Fibroblast of skin of scalp (primary cell): ENCODE measurements at places on chromosomes 12 and 14.

DNA sequence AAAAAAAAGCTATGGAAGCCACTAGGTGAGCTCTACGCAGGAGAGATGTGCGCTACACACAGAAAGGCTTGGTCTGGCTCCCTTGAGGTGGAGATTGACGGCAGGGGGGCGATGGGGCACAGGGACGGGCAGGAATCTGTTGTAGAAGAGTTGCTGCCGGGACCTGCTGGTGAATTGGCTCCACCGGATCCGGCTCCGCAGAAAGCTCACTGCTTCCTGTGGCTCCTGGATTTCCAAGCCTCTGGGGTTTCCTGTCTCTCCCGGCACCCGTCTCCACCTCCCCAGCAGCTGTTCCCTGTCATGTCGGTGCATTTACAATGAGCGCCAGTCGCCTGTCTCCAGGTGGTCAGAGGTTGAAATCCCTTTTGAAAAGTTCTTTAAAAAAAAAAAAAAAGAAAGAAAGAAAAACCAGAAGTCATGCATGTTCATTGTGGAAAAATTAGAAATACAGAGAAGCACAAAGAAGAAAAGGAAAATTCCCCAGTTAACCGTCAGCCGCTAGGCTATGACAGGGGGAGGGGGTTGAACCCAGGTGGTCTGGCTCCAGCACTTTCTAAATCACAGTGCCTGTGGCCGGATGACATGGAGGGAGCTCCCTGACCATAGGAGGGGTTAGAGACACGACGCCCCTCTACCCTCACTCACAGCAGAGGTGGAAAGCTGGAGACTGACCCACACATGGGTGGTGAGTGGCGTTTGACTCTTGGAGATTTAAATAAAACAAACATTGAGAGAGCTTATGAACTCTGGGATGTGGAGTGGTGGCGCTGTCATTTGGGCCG lies 20.8 kb downstream of the FAM222A start:
- no peak for DNase-seq

- DNase-seq, result no peak
These were observed 1352.9 kb downstream of the TMEM121 start for GRCh38 chr14:106879241-106879640.

DNA sequence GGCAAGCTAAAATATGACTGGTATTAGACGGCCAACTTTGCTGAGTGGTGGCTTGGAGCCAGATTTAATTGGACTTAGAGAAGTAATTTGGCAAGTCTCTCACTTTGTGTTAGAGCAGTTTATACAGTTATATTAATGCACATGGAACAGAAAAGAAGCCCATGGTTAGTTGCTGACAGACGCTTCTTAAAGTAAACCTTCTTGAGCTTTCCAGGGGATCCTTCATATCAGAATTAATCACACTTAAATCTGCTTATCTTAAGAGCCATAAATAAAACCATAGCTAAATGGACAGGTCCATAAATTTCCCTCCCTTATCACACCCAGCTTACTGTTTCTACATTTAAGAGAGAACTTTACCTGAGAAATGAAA lies 9.6 kb downstream of the GSG1 start:
- DNase-seq, result no peak

DNA sequence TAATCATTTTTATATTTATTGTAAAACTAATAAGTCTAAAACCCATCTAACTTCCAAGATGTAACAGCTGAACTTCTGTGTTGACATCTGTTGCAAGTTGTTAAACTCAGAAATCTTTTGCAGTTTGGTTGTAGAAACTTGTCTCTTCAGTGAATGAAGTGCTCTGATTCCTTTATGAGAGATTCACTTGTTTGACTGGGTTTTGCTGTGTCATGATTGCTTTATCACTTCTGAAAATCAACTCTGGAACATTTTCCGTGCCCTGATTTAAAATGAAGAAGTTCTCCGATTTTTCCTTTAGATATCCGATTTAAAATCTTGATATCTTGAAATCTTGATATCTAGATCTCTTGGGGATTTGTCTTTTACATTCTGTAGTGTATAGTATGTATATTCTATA lies 65.1 kb downstream of the DIP2B start:
- no peak for DNase-seq

- DNase-seq, result no peak
These were observed 11.4 kb downstream of the PYGL start for GRCh38 chr14:50932592-50933495.

DNA sequence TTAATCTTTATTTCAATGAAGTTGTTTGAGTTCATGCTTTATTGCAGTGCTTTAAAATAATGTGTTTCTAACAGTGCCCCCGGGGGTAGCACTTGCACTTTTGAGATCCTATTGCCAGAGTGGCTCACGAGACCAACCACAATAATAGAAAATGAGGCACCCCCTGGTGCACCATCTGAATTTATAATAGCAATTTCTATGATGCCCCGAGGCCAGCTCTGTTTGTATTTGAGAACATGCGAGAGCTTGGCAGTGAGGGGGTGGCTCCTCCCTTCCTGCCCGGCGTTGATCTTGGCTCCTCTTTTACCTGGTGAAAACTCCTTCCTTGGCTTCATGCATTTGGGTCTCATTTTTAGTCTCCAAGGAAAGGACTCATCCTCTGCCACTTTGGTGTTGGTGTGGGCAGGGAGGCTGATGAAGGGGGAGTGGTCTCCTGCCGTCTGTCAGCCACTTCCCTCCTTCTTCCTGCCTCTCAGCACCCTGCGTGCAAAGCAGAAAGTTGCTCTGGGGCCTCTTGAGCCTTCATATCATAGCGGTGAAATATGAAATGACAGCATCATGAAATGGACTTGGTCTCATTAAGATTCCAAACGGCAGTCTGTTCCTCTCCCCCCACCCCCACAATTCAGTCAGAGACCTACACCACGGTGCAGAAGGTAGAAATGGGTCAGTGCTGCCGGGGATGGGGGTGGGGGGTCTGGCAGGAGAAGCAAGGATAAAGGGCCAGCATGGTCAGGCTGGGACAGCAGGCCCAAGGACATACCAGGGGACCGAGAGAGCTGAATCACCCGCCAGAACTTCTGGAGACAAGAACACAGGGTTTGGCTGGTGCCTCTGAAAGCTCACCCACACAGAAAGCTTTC lies 17.7 kb upstream of the NRXN3 start:
- DNase-seq, result no peak

- no peak for DNase-seq
These were observed 250.5 kb upstream of the FKBP4 start for GRCh38 chr12:2544230-2544629.

DNA sequence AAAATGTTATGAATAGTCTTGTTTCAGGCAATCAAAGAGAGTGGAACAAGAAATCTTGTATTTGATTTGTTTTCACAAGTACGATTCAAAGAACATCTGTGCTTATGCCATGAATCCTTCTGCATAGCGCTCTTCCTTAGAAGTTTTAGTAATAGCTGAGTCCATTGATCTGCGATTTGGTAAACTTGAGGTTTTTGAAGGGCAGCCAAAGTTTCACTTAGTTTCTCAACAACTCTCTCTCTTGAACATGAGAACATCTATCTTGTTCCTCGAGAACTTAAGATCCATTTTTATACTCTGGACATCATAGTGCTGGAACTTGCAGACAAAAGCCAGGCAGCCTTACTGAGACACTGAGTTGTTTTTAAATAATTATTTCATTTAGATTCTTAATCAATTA lies 96.2 kb upstream of the USP15 start:
- no peak for DNase-seq

DNA sequence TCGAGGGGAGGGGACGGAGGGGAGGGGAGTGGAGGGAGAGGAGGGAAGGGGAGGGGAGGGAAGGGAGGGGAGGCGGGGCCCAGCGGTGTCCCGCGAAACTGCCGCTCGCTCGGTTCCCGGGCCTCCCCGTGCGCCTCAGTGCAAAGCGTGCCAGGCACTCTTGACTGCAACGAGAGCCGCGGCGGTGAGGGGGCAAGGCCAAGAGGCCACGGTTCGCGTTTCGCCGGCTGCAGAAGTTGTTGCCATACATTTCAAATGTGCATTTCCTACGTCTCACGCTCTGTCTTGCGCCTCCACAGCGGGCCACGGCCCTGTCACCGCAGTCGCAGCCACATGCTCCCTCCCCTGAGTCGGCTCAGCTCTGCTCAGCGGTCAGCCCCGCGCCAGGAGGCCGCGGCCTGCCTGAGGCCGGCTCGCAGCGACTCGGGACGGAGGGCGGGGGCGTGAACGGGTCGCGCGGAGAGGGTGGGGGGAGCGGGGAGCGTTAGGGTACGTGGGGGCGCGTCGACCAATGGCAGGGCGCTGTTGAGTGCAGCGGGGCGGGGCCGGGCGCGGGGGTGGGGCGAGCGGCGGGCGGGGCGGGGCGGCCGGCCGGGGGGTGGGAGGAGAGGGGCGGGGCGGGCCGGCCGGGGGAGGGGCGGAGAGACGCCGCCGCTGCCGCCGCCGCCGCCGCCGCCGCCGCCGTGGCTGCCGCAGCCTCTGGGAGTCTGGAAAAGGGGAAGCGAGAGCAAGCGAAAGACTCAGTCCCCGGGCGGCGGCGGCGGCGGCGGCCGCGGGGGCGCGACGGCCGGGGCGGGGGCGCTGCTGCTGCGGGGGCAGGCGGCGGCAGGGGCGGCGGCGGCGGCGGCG lies at the start of gene PPP2R5C:
Gene PPP2R5C, plus strand, starts transcription at position 678 of the 849 bp plus-strand sequence. CDS start 185 bp downstream, outside the sequence.
- peak; percentile 90 for DNase-seq

DNA sequence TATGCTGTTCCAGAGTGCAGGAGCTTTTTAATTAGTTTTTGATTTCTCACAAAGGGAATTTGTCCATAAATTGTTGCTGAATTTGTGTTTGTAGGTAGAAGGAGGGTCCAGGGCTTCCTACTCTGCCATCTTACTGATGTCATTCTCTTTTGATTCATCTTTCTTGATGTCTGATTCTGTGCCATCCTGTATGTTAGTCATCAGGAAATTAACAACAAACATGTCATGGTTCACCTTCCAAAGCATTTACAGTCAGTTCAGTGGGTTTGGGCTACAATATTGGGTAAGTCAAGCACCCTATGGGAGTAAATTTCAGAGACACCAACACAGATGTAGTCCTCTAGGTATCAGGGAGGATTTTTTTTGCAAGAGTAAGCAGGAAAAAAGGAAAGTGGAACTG lies 135.2 kb upstream of the SLC38A2 start:
- no peak for DNase-seq

GRCh38 chr14:89422181-89422951 lies 5.3 kb upstream of the FOXN3 start:
- no peak for DNase-seq

- no peak for DNase-seq
These were observed 4.3 kb upstream of the PTGDR start for GRCh38 chr14:52263190-52263589.

DNA sequence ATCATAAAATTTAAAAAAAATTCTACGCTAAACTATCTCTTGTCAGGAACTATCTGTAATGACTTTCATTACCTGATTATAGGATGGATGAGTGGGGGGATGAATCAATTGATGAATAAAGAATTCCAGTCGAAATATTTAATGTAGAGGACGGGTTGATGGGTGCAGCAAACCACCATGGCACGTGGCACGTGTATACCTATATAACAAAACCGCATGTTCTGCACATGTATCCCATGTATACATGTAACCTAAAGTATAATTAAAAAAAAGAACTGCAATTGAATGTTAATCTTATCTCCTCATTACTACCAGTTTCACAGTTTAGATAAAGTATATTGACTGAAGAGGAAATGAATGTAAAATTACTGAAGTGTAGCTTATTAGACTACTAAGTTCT lies 23.4 kb downstream of the LRRIQ1 start:
- no peak for DNase-seq

DNA sequence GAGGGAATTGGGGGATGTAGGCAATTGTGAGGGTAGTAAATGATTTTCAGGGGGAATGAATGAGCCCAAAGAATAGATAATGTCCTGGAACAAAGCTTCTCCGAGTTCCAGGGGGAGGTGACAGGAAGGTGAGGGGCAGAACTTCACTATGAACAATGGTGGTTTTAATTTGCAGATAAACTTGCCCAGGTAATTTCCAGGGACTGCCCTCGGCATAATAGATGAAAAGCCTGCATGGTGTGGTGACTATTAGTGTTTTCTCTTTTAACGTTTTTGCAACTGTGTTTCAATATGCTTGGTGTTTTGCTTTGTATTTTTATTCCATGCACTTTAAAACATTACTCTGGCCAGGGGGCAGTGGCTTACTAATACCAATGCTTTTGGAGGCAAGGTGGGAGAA lies 325.2 kb upstream of the RGS6 start:
- no peak for DNase-seq
